Upper lobe of left lung (tissue), 6 donors: ENCODE measurements at places on chromosomes 1 and 21. TPM values are rescaled to one million over a fixed set of nuclear protein-coding genes. Genes with fewer than 3 reads are reported as not detected.

Gene L1TD1
- under 0.01 TPM for total RNA-seq

Gene KRTAP19-1
- not detected for total RNA-seq

Gene RGL1
- total RNA-seq = 38.9 TPM

- H3K27me3 ChIP-seq = no peaks in the 10 kb centered on the region
- peaks cover 78% of the 10 kb centered on the region for H3K36me3 ChIP-seq
- no peak for DNase-seq
- no peaks in the 10 kb centered on the region for H3K4me1 ChIP-seq
- no peak overlapping the region for H3K27ac ChIP-seq
Measured at GRCh38 chr1:207345644-207346477, 24.4 kb downstream of the CD55 start.

DNA sequence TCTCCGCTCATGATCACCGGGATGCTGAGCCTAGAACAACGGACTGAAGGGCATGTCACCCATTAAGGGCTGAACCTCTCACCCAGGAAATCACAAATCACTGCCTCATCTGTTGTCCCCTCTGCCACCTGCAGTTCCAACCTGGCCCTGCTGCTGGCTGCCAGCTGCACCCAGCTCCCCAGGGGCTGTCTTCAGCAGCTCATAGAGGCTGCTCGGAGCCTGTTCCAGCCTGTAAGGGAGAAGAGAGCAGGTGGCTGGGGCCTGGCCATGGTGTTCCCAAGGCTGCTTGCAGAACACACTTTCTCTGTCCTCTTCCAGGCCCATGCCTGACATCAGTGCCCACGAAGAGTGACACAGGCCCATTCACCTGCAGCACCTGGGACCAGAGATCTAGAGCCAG is 44.5 kb upstream of the DISP3 start:
- DNase-seq = no peak
- no peaks in the 10 kb centered on the region for H3K36me3 ChIP-seq
- no peak overlapping the region for H3K4me3 ChIP-seq
- H3K4me1 ChIP-seq = no peaks in the 10 kb centered on the region
- no peak overlapping the region for H3K27ac ChIP-seq

Gene EBNA1BP2
- total RNA-seq = 44.3 TPM
